Astrocyte (in vitro differentiated cells and primary cell): ENCODE measurements at places on chromosomes 2 and 18.

GRCh38 chr18:37438417-37439180, 127.0 kb downstream of the CELF4 start:
- DNase-seq: no peak

- peak; percentile 35 for DNase-seq
Measured at GRCh38 chr2:75556679-75557366, 3.9 kb downstream of the EVA1A start.

DNA sequence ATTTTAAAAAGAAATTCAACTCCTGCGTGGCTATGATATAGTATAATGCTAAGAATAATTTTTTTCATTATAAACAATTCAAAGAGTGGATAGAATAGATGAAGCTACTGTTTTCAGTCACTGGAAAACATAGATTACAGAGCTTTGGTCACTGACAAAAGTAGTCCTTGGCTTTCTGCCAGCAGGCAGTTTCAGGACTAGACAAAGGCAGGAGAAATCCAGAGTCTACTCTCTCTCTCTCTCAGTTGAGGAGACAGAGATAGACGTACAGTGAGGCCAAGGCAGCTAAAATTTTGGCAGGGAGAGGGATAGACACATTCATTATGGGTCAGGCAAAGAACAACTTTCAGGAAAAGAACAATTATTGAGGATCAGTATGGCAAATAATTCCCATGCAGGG, 491.4 kb upstream of the CRIM1 start:
- no peak for DNase-seq

DNA sequence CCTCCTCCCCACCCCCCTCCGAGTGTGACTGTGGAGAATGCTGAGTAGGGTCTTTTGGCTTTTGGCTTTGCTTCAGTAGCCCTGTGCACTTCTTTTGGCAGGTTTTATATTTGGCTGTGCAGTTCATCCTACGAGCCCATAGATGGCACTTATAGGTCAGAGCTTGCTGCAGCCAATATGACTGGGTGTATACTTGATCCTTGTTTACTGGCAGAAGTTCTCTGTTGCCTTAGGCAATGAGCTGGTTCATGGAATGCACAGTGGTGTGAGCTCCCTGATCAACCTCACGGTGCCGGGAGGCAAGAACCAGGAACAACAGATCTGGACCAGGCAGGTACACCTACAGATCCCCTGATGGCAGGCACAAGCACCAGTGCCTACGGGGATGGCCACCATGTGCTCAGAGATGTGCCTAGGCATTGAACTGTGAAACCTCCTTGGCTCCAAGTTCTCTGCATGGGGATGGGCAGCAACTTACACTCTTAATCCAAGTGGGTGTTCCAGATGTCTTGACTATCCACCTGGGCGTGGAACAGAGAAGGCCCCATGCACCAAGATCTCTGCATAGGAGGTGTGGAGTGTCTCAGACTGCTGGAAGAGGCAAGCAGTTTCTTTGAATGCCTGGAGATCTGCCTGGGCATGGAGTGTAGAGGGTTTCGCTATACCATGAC, 190.4 kb downstream of the KIAA1328 start:
- peak; percentile 3 for DNase-seq

- DNase-seq: no peak
Measured at GRCh38 chr2:8576525-8577167, 105.2 kb upstream of the ID2 start.

- DNase-seq: no peak
Measured at GRCh38 chr2:119490106-119490505, 34.2 kb downstream of the SCTR start.

DNA sequence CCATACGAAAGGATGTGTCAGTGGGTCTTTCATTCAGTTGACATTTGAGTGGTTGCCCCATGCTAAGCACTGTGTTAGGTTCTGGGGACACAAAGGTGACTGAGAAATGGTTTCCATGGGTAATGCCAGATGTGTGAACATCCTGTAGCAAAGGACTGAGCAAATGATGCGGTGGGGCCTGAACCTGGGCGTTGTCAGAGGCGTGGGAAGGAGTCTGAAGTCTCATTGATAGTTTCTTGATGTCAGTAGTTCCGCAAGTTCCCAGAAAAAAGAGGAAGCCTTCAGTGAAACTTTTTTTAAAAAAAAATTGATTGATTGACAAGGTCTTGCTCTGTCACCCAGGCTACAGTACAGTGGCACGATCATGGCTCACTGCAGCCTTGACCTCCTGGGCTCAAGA, 56.9 kb downstream of the LIMS1 start:
- DNase-seq: no peak

- no peak for DNase-seq
Measured at GRCh38 chr2:105449076-105449475, 50.2 kb upstream of the FHL2 start.

GRCh38 chr2:2222931-2223330, 108.1 kb downstream of the MYT1L start:
- DNase-seq: peak; percentile 34

DNA sequence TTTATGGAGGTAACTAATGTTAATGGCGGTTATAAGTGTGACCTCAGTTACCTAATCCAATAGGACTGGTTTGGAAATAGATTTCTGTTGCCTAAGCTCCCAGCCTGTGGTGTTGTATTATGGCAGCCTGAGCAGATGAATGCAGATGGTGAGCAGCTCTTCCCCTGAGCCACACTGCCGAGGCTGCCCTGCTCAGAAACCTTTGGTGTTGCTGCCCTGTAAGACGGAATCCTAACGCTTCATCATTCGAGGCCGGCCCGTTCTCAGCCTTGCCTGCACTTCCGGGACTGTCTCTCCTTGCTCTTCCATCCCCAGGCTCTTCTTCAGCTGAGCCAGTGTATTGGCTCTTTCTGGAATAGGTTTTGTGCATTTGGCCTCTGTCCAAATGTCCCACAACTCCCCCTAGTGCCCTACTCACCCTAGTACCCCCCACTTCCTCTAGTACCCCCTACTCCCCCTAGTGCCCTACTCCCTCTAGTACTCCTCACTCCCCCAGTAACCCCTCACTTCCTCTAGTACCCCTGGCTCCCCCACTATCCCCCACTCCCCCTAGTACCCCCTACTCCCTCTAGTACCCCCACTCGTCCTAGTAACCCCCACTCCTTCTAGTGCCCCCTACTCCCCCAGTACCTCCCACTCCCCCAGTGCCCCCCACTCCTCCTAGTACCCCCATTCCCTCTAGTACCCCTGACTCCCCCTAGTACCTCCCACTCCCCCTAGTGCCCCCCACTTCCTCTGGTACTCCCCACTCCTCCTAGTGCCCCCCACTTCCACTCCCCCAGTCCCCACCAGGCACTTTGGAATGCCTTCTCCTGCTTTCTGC, 106.0 kb upstream of the TAF1B start:
- DNase-seq: no peak

DNA sequence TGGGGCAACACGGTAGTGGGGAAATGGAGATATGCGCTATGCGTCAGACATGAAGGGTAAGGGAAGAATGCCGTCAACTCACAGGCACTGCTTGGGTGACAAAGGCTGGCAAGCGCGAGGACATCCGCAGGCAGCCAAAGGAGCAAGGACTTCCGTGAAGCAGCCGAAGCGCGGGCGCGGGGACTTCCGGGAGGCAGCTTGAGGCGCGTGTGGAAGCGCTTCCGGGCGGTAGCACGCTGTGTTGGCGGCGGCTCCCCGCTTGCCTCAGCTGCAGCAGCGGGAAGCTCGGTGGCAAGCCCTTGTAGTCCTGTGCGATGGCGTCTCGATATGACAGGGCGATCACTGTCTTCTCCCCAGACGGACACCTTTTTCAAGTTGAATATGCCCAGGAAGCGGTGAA, at the start of gene PSMA8:
Gene PSMA8, plus strand, starts transcription at position 218 of the 400 bp plus-strand sequence. Its CDS starts 97 bp downstream, at position 315.
- no peak for DNase-seq

DNA sequence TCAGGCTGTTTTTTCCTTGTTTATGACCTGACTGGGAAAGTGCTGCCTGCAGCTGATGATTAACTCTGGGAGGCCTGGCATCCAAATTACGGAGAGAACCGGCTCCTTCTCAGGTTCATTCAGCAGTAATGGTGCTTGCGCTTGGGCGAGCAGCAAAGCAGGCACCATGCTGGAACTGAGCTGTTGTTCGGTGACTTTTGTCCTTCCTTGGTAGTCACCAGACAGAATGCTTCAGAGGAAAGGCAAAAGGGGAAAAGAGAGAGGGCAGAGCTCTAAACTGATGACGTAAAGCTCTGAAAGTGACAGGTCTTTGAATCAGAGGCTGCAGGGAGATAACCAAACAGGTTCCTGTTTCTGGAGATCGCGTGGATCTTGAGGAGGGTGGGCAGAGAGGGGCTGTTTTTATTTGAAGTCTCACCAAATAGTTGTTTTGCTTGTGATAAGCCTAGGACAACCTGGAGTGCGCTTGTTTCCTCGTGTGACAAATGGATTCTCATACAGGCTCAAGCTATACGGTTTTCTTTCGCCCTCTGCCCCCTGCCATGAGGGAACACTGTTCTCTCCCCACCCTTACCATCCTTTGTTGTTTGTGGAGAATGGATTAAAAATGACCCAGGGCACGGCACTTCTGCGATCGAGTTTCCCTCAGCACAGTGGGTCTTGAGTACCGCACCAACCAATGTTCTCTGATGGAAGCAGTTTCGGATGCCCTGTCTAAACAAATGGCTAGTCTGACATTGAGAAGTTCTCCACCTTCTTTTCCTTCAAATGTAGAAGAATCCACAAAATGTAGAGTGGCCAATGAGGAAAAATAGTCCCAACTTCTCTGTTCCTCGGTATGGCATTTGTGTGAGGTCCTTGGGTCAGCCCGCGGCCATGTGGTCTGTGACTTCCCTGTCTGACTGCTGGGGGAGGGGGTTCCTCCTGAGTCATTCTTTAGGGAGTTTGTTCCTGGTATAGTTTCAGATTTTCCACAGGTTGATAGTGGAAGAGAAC, 1.3 kb downstream of the RASGRP3 start:
- DNase-seq: no peak

- peak; percentile 81 for DNase-seq
Measured at GRCh38 chr2:178271629-178272333, 77.5 kb downstream of the OSBPL6 start.

DNA sequence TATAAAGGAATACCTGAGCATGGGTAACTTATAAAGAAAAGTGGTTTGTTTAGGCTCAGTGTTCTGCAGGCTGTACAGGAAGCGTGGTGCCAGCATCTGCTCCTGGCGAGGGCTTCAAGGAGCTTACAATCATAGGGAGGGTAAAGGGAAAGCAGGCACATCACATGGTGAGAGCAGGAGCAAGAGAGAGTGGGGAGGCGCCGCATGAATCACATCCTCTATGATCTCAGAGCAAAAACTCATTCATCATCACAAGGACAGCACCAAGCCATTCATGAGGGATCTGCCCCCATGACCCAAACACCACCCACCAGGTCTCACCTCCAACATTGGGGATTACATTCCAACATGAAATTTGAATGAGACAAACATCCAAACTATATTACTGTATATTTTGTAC, 32.5 kb downstream of the R3HDM1 start:
- peak; percentile 49 for DNase-seq

DNA sequence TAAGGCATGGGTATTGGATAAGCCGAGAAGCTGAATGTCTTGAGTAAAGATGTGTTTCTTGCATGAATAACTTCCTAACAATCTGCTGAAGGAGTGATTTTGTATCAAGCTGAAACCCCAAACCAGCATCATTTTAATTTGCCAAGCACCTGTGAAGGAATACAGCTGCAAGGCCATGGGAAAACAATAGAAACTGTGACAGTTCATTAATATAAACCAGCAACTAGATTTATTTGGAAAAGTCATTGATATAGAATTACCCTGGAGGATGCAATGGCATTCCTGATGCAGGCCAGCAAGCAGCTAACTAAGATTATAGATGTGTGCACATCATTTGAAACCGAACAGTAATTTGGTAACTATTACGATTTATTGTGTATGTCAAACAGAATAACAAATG, 155.7 kb upstream of the TCF4 start:
- DNase-seq: peak; percentile 59

- DNase-seq: no peak
Measured at GRCh38 chr18:67652288-67652687, 135.8 kb upstream of the DSEL start.

DNA sequence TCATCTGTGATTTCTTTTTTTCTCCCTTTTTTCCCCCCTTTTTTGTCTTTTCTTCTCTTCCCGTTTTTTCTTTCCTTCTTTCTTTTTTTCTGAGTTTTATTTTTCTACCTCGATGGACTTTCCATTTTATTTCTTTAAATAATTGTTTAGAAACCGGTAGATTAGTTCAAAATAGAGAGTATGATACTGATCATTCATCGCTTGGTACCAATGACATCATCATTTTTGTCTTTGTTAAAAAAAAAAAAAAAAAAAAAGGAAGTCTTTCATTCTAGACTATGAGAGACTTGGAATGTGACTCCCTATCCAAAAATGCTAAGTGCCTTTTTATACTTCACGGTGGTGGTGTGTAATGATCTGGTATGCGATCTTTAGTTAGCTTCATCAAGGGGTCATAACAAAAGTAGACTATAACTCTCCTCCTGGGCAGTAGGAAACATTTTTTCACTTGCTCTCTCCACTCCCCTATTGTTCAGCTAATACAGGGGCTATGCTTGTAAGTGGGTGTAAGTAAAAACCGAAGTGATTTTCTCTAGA, 1517.5 kb upstream of the ZEB2 start:
- peak; percentile 80 for DNase-seq

DNA sequence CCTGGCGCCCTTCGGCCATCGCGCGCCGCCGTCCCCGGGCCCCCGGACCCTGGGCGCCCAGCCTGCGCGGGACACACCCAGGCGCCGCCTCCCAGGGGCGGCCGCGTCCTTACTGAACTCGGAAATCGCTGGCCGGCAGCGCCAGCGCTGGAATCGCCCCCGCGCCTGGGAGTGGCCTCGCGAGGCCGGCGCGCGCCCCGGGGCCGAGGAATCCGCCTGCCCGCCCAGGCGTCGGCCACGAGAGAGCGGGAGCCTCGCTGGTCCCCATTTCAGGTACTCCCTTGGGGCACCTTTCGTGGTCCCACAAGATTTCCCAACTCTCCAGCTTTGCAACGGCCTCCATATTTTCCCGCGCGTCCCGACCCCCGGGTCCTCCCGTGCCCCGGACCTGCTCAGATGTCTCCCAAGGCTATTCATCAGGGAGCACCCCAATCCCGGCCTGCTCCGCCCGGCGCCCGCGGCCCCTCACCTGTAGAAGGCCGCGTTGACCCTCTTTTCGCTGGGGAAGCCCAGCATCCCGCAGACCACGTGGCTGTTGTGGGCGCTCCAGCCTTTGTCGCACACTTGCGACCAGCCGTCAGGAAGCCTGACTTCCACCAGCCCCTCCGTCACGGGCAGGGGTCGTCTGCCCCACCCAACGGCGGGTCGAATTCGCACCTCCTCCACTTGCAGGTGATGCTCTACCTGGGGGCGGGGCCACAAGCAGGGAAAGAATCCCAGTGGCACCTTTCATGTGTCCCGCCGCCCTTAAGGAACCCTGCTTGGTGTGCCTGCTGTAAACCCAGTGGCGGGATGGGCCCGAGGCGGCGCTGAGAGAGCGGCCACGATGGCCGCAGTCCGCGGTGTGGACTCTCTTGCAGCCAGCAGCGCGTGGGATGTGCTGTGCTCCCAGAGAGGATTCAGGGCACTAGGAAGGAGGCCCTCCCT, 4.6 kb downstream of the LOXL3 start:
- no peak for DNase-seq
